D341Med (cell line): ENCODE measurements at places on chromosomes 16 and 17.

DNA sequence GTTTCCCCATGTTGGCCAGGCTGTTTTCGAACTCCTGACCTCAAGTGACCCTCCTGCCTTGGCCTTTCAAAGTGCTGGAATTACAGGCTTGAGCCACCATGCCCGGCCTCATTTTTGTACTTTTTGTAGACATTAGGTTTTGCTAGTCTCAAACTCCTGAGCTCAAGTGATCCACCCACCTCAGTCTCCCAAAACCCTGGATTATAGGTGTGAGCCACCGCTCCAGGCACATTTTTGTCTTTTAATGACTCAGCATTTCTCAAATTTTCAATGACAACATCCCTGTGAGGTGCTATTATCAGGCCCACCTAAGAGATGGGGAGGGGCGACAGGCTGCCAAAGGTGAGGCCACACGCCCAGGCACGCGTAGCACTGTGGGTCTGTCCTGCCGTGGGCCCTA, 1.1 kb downstream of the SEPTIN12 start:
- DNase-seq, result no peak

DNA sequence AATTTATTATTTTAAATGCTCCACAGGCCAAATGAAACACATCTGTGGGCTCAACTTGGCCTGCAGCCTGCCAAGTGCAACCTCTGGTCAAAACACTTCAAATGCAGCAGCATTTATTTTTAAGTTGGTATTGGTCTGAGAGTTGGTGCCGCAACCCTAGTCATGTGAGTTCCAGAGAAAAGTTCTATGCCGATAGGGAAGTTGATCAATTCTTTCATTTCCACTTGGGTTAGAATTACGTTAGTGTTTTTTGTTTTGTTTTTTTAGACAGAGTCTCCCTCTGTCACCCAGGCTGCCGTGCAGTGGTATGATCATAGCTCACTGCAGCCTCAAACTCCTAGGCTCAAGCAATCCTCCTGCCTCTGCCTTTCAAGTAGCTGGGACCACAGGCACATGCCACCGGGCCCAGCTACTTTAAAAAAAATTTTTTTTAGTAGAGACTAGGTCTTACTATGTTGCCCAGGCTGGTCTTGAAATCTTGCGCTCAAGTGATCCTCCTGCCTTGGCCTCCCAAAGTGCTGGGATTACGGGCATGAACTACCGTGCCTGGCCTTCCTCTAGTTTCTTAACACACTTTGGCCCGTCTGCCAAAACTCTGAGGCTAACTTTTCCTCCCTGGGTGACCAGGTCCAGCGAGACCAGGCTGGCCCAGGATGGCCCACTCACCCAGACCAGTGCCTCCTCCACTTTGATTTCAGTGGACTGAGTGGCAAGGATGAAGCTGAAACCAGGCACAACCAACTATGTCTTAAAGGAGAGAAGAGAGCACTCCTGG, 221.1 kb downstream of the MRTFB start:
- no peak for DNase-seq

DNA sequence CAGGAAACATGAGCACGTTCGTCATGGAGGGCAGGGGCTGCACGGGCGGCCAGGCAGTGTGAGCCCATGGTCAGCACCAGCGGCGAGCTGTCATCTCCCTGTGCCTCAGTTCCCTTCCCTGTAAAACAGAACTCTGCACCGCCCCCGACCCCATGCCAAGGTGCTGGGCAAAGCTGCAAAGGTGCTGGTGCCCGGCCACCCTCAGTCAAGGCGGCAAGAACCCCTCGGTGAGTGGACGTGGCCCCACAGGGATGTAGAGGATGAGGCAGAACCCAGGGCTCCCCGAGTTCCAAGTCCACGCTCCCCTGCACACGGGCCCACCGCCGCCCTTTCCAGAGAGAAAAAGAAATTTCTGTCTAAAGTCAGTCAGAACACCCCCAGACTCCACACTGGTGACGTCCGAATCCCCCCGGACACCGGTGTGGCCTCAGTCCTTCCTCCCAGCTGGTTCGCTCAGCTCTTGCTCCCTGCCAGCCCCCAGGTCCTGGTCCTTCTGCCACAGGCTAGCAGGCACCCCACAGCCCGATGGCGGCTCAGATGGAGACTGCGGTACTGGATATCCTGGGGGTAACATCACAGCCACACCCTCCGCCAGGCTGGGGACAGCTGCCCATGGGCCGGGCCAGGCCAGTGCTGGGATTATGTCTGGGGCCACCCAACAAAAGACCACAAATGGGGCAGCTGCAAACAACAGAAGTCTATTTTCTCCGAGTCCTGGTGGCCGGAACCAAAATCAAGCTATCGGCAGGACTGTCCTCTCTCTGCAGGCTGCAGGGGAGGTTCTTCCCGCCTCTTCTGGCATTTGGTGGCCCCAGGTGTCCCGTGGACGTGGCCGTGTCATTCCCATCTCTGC, 14.4 kb upstream of the BAHCC1 start:
- no peak for DNase-seq

- no peak for DNase-seq
Measured at GRCh38 chr17:8611619-8612298, 18.8 kb downstream of the MYH10 start.

DNA sequence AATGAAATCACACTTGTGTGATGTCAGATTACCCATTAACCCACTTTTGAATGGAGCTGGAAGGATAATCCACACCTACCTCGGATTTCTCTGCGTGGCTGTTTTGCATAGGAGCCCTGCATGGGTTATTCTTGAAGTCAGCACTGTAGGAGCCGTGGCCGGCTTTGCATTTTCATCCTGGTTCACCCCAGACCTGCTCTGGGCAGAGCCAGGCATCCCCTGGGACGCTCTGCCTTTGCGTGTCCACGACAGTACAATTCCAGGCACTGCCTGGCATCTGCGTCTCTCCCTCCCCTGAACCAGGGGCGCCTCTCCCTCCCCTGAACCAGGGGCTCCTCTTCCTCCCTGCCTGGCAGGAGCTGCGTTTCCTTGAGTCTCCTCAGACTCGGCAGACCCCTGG, 29.7 kb upstream of the ZNF750 start:
- no peak for DNase-seq
